Bronchial epithelial cell (primary cell): ENCODE measurements at places on chromosomes 11 and 22. TPM values are rescaled to one million over a fixed set of nuclear protein-coding genes. Genes with fewer than 3 reads are reported as not detected.
A peak's percentile ranks its signal among the peaks of the same experiment; 100 is the strongest.

GRCh38 chr11:121318848-121319834, 26.6 kb downstream of the SC5D start:
- peak; percentile 48 for DNase-seq

- DNase-seq, result no peak
Observed at GRCh38 chr22:50175921-50176849, 5.7 kb downstream of the PANX2 start.

DNA sequence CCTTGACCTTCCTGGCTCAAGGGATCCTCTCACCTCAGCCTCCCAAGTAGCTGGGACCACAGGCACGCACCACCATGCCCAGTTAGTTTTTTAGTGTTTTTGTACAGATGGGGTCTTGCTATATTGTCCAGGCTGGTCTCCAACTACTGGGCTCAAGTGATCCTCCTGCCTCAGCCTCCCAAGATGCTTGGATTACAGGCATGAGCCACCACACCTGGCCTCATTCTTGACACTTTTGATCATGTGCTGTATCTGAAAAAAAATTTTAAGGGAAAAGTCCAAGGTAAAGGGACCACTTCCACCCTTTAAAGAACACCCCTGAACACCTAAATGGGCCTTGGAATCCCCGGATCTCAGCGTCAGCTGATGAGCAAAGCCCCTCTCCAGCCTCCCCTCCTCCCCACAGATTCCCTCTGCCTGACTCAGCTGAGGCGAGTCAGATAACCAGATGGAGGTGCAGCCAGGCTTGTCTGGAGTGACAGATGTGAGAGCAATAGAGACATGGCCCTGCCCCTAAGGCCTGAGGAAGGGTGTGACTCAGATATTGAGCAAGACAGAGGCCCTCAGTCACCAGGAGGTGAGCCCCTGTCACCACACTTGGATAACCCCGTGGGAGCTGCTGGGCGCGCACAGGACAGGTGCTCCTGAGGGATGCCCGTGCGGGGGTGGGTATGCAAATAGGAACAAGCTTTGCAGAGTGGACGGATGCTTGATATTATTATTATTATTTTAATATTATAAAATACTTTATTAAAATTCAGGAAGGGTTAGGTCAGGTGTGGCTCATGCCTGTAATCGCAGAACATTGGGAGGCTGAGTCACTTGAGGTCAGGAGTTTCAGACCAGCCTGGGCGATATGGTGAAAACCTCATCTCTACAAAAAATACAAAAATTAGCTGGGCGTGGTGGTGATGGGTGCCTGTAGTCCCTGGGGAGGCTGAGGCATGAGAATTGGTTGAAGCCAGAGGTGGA, 5.0 kb upstream of the CCDC88B start:
- DNase-seq, result peak; percentile 99

- DNase-seq, result peak; percentile 97
Observed at GRCh38 chr11:108698844-108699642, 34.2 kb downstream of the DDX10 start.

DNA sequence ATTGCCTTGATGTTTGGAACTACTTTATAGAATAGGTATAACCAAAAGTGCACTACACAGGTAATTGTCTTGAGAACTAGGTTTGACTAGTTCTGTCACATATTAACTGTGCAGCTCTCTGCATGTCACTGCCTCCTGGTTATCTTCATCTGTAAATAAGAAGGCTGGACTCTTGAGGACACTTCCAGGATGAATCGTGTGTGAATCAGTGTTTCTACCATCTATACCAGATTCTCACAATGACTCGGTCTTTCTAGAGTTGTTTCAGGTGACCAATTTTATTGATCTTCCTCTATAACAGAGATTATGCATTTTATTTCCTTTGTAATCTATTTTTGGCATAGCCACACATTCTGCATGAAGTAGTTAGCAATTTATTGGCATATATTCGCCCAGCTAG, 1181.0 kb upstream of the TENM4 start:
- DNase-seq, result peak; percentile 13

- peak; percentile 92 for DNase-seq
Observed at GRCh38 chr11:105046898-105047579, 1.9 kb upstream of the CARD16 start.

DNA sequence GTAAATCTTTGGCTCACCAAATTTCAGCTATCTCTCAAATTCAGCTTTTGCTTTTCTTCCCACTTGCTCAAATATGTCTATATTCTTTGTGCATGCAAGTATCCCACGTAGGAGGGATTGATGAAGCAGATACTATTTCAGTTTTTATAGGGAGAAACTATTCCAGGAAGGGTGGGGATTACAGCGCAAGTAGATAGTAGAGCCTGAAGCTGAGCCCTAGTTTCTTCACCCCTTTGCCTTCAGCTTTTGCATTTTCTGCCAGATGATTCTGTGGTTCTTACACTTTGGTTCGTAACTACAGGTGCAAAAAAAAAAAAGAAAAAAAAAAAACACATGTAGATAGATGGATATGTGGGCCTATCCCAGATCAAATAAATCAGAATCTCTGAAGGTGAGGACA, 3.1 kb upstream of the ACP2 start:
- DNase-seq, result no peak

DNA sequence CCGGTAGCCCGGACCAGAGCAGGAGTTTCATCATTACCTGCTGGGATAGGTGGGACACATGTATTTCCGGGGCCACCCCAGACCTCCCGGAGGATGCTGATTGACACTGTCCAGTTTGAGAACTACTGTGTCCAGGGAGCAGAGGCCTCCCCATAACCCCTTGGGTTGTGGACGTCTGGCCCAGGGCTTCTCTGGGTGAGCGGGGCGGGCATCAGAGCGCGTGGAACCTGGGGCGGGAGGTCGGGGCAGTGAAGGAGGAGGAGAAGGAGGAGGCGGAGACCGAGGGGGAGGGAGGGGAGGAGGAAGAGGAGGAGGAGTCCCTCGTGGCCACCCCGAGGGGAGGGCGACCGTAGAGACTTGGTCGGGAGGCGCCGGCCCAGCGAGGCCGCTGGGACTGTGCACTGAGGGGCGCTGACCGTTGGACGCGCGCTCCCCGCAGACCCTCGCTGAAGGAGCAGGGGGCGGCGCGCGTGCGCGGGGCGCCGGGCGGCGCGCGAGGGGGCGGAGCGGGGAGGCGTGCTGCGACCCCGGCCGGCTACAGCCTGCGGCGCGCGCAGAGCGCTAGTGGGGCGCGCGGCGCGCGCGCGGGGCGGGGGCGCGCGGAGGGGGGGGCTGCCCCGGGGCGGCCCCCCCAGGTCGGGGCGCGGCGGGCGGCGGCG, at the start of gene GRK3:
Gene GRK3, plus strand, starts transcription at position 356 of the 659 bp plus-strand sequence. CDS start 366 bp downstream, outside the sequence.
- DNase-seq, result peak; percentile 36

GRCh38 chr11:4455419-4455818, 6.3 kb downstream of the OR52K2 start:
- no peak for DNase-seq

DNA sequence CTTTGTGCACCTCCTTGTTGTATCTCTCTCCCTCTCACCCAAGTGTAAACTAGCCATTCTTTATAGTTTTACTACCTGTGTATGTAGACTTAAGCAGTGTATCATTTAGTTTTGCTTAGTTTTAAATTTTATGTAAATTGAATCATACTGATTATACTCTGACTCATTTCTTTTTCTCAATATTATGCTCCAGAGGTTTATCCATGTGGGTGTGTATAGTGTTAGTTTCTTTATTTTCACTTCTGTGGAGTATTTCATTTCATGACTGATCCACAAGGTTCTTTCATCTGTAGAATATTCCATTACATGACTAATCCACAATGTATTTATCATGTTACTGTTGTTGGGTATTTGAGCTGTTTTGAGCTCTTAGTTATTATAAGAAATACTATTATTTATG, 62.0 kb downstream of the CCDC34 start:
- DNase-seq, result peak; percentile 84

DNA sequence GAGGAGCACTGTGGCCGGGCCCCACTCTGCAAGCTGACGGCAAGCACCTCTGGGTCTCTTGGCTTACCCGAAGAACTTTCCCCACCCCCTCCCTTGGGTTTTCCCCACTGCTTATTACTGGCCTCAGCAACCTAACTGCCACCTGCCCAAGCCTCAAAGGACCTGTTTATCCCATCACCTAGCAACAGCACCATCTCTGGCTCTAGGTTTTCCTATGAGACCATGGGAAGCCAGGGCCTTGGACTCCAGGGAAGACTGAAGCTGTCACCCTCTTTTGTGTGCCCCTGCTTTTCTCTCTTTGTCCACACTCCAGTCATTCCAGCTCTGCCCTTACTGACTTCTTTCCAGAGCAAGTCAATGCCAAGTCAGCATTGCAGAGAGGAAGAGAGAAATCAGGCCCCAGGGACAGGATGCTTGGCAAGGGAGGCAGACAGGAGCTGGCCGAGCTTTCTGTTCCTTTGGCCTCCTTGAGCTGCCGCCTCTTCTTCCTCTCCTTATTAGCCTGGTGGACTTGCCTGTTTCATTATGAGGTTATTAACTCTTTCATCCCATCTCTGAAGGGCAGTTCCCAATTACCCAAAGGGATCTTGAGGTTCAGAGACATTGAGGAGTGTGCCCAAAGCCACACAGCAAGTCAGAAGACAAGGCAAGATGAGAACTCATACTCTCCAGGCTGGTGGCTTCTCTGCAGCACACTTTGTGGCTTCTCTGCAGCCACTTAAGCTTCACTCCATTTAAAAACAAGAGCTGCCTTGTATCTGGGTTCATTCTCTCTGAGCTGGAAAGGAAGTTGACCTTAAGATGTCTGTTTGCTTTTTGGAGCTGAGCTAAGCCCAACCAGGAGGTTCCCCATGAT, at the start of gene SMIM35:
Gene SMIM35, minus strand, starts transcription at position 51 of the 856 bp plus-strand sequence. CDS start 206 bp downstream, outside the sequence.
- DNase-seq, result no peak

GRCh38 chr11:2256293-2256913, 14.0 kb downstream of the ASCL2 start:
- peak; percentile 83 for DNase-seq

- DNase-seq, result no peak
Observed at GRCh38 chr11:14095882-14096281, 133.4 kb downstream of the SPON1 start.

DNA sequence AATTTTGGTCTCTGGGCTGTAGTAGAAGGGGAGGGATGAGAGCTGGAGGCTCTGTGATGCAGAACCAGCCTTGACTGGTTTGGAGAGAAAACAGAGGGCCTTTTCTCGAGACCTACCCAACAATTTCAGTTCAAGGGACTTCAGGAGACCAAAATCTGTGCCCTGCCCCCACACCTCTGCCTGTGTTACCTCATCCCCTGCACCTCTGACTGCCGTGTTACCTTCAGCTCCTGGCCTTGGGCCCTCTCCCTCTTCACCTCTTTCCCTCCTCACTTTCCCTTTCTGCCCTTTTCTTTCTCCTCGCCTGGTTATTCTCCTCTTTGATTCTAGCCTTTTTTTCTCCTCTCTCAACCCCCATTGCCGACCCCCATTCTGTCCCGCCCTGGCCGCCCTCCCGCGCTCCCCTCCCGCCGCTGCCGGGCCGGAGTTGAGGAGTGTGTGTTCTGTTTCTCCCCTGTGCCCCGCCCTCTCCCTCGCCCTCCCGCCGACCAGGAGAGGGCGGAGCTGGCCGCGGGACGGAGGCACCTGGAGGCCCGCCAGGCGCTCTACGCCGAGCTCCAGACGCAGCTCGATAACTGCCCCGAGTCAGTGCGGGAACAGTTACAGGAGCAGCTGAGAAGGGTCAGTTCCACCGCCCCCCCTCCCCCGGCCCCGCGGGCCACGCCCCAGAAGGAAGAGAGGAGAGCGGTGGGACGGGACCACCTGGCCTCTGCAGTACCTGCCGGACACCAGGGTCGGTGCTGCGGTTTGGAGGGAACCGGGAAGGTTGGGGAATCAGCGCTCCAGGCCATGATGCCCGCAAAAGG, 27.2 kb downstream of the PHLDB1 start:
- peak; percentile 47 for DNase-seq

GRCh38 chr22:43047605-43048004, 32.7 kb upstream of the PACSIN2 start:
- DNase-seq, result no peak

GRCh38 chr22:44964722-44965078, 45.1 kb downstream of the PHF21B start:
- no peak for DNase-seq

- DNase-seq, result peak; percentile 35
Observed at GRCh38 chr11:1882265-1883238, 9.1 kb downstream of the PRR33 start.

GRCh38 chr11:96543177-96543576, 153.4 kb downstream of the JRKL start:
- DNase-seq, result no peak

GRCh38 chr22:32411402-32411801, 645 bp downstream of the RTCB start:
- peak; percentile 74 for DNase-seq

GRCh38 chr11:65290448-65291165, 24.1 kb upstream of the CDC42EP2 start:
- DNase-seq, result peak; percentile 87

DNA sequence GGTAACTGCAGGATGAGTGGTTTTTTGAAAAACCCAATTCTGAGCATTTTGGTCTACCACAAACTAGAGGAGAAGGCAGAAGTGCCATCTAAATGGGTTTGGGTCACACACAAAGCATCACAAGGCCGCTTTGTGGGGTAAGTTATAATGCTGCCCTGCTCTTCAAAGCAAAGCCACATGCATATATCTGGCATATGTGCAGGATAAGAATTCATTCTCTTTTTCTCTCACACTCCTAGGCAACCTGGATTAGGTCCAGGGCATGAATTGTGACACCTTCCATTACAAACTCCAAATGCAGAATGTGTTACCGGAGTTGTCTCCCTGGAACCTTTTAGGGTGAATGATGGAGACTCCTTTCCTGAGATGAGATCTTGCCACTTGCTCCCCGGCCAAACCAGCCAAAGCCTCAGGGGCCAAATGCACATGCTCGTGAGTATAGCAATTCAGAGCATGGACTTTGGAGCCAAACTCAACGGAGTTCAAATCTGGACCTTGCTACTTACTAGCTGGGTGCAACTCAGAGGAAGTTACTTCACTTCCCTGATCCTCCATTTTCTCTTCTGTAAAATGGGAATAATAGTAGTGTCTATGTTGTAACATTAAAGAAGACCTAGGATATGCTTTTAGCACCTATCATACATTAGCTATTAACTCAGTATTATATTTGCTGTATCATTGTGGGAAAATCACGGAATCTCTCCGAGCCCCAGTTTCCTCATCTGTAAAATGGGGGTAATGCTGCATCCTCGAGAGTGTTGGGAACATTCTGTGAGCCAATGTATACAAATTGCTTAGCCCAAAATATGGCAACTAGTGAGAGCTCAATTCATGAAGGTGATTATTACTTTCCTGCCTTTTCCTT, 96.6 kb downstream of the COMMD9 start:
- no peak for DNase-seq

GRCh38 chr11:131428853-131429252, 58.4 kb downstream of the NTM start:
- DNase-seq, result peak; percentile 84

NLRP6 gene
- total RNA-seq, result not detected in 2 replicates

EXPH5 gene
- total RNA-seq, result 7.6 and 22.3 TPM in 2 replicates

PARVA gene
- 7.6 and 9.3 TPM in 2 replicates for total RNA-seq

MAML2 gene
- total RNA-seq, result 1.3 TPM in 2 replicates

HARBI1 gene
- total RNA-seq, result 8.4 and 10.4 TPM in 2 replicates

GNAZ gene
- total RNA-seq, result under 0.01 TPM in 2 replicates

TMEM132A gene
- 22.6 and 25.2 TPM in 2 replicates for total RNA-seq

TEX12 gene
- 0.26 TPM in 1 of 2 replicates, not detected in the other for total RNA-seq

CARD18 gene
- total RNA-seq, result 0.26 and 0.38 TPM in 2 replicates

HBB gene
- not detected in 2 replicates for total RNA-seq

MCM5 gene
- 6.6 and 6.7 TPM in 2 replicates for total RNA-seq

SCUBE1 gene
- total RNA-seq, result under 0.01 TPM in 1 of 2 replicates, not detected in the other
